ENCODE measurements at places on chromosomes 11 and 22.

DNA sequence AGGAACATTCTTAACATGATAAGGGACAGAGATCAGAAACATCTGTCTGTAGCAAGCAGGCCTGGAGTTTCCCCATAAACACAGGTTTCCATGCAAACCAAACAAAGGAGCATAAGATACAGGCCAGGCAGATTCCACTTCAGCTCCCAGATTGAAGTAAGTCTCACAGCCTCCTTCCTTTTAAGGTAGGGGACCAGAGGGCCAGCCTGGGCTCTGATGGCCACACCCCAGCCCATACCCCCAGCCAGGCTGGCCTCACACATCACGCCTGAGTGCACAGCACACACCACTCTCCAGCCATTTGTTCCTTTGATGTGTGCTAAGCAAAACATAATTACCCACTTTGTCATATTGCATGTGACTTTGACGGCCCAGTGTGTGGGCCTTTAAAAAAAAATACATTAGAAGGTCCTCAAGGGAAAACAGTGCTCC is 518.7 kb downstream of the NTM start:
- DNase-seq: no peak

DNA sequence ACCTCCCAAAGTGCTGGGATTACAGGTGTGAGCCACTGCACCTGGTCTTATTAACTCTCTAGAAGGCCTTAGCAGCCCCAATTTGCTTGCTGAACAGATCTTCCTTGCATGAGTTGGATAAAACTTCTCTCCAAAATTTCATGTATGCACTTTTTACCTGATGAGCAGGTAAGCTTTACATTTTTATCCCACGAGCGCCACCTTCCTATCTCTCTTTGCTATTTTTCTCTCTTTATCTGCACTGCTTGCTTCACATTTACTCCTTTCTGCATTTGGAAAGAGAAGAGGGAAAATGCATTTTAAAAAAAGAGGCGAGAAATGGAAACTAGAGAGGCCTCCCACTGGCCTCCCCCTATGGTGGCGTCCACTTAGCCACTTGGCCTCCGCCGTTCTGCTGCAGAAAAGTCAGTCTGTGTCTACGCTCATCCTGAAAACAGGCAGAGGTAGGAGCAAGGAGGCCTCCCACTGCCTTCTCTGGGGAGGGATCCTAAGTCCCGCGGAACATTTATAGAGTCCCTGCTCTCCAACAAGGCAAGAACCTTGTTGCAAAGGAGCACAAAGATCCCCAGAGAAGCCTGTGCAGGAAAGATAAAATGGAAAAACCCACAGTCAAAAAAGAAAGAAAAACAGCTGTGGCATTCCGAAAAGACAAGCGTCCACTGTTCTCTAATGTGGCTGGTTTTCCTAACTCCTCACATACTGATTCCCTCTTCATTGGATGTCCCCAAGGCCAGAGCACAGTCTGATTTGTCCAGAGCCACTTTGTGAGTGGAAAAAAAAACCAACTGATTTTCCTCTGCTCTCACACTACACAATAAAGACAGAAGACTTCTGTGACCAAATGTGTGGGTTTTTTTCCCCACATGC is 62.2 kb upstream of the INCENP start:
- DNase-seq: no peak

DNA sequence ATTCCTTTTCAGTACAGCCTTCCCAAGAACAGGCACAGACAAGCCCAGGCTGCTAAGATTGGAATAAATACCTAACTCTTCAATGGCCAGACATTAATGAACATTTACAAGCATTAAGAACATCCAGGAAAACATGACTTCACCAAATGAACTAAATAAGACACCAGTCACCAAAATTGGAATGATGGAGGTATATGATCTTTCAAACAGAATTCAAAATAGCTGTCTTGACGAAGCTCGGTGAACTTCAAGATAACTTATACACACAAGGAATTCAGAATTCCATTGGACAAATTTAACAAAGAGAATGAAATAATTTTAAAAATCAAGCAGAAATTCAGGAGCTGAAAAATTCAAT is 16.4 kb upstream of the DDX10 start:
- no peak for DNase-seq

GRCh38 chr11:68601147-68601546 is 83.2 kb upstream of the GAL start:
- no peak for DNase-seq

GRCh38 chr11:26761361-26761809 is 39.5 kb upstream of the SLC5A12 start:
- no peak for DNase-seq

- no peak for DNase-seq
These were observed 427.3 kb downstream of the BRD1 start for GRCh38 chr22:49400136-49400940.

GRCh38 chr11:35112056-35112845 is 26.7 kb upstream of the CD44 start:
- no peak for DNase-seq

- DNase-seq: peak; percentile 58
These were observed 1.2 kb downstream of the CARNS1 start for GRCh38 chr11:67416416-67417335.

DNA sequence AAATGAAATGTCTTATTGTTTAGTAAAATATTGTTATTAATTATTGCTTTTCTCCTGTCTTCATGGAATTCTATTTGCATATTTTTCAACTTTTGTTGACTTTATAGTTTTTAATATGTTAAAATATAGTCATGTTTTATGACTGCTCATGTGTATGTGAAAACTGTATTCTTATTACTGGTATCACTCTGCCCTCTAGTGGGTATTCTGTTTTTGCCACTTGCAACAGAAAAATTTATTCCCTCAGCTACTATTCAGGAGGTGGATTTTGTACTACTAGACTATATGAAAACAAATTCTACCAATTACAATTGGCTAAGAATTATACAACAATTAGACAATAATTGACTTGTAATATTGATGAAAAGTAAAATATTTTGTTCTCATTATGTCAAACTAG is 45.0 kb downstream of the OR4C6 start:
- no peak for DNase-seq

GRCh38 chr22:50422046-50422445 is 52.8 kb downstream of the SBF1 start:
- no peak for DNase-seq

GRCh38 chr11:61837411-61838005 is 9.4 kb downstream of the FADS2 start:
- no peak for DNase-seq

- DNase-seq: no peak
These were observed 101.8 kb upstream of the SORL1-AS1 start for GRCh38 chr11:121554552-121554951.

DNA sequence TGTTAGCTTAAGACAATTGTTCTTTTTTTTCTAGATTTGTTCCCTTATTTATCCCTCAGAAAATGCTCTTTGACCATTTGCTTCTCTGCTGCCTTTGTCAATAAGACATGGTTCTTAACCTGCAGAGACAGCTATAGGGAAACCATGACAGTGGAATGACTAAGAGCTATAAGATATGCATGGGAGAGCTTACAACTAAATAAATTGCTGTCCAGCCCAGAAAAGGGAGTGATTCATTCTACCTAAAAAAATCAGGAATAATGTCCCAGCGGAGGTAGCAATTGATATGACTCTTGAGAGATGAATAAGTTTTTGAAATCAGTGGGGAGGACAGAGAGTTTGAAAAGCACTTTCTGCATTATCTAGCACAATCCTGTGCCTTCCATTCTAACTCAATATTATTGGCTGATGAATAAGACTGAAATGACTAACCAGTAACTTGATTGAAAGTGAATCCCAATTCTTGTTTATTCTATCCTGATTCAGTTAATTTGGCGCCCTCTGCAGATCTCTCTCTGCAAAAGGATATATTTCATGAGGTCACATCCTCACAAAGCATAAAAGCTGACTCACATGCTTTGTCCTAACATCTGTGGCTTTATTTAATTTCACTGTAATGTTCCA is 680.5 kb upstream of the API5 start:
- DNase-seq: no peak

GRCh38 chr11:117941976-117942654 is 12.9 kb upstream of the TMPRSS13 start:
- no peak for DNase-seq

DNA sequence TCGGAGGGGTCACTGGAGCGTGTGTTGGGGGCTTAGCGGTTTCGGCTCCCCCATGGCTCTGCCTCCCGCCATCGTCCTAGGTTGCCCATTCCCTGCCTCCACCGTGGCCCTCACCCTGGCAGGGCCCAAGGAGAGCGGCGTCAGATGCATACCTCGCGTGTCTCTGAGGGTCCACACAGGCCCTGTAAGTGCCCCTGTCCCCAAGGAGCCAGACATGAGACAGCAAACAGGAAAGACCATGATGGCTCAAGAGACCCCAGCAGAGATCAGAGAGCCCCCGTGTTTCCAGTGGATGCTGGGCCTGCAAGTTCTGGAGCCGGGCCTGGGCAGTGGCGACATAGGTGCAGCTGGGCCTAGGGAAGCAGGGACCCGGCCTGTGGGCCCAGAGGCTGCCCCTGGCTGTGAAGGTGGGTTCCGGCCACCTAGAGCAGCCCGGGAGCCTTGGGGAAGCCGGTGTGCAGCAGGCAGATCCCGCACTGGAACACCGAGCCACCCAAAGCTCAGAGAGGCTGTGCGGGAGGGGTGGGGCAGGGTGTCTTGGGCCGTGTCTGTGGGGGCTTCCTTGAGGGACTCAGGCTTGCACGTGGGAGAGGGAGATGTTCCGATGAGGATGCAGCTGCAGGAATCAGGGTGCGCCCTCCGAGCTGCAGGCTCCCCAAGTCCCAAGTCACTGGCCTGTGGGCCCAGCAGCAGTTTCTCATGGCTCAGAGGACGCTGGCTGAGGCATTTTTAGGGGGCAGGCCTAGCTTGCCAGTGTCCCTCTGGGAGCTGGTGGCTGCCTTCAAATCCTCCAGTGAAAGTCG is 126.4 kb downstream of the KCNQ1OT1 start:
- DNase-seq: no peak

- DNase-seq: no peak
These were observed 4.4 kb upstream of the MMP1 start for GRCh38 chr11:102802341-102802740.

GRCh38 chr11:21707116-21707739 is 485.7 kb upstream of the ANO5 start:
- DNase-seq: no peak

DNA sequence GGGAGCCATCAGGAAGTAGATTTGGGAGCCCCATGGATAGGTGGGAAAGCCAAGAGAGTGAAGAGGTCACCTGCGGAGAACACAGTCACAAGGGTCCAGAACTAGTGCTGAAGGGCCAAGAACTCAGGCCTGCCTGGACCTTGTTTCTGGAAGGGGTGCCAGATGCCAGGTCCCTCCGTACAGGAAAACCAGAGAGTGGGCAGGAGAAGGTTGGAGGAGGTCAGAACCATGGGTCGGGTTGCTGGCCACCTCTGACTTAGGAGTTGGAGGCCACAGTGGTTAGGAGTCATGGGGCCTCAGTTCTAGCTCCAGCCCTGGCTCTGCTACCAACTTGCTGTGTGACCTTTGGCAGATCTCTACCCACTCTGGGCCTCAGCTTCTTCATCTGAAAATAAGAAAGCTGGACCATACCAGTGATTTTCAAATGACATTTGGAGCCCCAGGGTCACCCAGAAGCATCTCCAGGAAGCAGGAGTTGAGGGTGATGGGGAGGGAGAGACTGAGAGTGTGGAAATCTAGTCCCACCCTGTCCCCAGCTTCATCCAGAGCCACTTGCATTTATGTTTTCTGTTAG is 20.8 kb upstream of the TUB start:
- no peak for DNase-seq

DNA sequence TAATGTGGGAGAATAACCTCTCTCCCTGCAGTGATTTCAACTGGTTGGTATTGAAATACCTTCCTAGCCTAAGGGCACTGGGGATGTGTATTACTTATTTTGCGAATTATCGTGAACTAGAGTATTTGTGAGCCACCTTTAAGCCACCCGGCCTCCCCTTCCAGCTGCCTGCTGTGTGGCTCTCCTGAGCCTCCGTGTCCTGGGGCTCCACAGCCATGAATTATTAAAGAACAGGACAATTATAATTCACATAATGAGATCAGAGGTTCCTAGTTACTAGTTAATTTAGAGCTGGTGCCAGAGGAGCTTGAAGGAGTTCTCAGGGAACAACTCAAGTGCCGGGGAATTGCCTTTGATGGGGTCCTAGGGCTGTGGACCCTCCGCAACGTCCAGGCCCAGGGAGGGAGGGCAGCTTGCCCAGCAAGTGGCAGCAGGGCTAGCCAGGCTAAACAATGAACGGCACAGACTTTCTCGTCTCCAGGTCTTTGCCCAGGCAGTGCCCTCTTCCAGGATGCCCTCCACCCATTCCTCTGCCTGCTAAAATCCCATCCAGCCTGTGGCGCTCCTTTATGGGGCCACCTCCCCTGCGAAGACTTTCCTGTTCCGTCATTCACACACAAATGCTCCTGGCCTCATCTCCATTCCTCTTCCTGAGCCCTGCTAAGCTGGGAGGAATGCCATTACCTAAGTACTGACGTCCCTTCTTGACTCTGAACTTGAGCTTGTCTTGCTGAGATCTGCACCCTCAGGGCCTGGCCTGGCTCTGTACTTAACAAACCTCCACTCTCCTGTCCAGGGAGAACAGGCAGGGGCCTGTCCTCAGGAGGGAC is 91.5 kb downstream of the RTL6 start:
- DNase-seq: no peak

DNA sequence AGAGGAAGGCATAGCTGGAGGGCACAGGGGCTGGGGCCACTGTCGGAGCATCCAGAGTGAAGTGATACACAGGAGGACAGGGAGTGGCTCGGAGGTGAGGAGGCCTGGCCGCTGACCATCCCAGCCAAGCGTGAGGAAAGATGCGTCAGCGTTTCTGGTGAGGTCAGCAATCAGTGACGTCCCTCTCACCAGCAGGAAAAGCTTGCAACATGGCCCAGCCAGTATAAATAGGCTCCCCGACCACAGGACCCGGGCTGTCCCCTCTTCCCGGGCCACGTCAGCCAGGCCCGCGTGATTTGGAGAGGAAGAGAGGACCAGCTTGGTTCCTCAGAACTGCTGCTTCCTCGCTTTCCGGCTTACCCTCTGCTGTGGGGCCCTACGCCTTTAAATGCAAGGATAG is 4.2 kb upstream of the OSM start:
- no peak for DNase-seq

DNA sequence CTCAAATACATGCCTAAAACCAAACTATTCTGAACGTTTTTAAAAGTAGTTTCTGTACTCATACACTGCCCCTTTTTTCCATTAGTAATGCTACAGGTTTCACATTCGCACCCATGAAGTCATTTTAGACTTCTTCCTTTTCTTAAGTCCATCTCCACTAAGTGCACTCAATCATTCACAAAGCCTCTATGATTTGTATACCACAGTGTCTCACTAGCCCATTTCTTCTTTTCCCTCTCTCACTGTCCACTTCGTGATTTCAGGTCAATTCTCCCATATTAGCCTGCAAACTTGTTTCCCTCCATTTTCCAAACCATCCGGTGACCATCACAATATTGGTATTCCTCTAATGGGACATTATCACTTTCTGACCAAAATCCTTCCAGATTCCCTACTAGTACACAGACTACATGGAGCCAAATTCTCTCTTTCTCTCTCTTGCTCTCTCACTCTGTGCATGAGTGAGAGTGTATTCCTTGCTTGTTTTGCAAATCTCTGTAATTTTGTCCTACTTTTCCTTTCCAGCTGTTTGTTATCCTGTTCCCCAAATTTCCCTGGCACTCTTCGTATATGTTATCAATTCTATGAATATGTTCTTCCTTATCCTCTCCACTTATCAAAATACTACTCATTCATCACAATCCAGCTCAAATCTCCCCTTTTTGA is 3.4 kb upstream of the ZC3H12C start:
- no peak for DNase-seq

- no peak for DNase-seq
These were observed 627.6 kb downstream of the NTM start for GRCh38 chr11:131998020-131998419.

Measured in stimulated activated CD4-positive, alpha-beta T cell treated with anti-CD3 and anti-CD28 coated beads, Interleukin-15, amount 100 ng/mL, for 24 hours (primary cell).